ENCODE measurements at places on chromosomes 3 and 15.

- DNase-seq: no peak
Measured at GRCh38 chr3:49602877-49603411, 48.7 kb downstream of the BSN start.

DNA sequence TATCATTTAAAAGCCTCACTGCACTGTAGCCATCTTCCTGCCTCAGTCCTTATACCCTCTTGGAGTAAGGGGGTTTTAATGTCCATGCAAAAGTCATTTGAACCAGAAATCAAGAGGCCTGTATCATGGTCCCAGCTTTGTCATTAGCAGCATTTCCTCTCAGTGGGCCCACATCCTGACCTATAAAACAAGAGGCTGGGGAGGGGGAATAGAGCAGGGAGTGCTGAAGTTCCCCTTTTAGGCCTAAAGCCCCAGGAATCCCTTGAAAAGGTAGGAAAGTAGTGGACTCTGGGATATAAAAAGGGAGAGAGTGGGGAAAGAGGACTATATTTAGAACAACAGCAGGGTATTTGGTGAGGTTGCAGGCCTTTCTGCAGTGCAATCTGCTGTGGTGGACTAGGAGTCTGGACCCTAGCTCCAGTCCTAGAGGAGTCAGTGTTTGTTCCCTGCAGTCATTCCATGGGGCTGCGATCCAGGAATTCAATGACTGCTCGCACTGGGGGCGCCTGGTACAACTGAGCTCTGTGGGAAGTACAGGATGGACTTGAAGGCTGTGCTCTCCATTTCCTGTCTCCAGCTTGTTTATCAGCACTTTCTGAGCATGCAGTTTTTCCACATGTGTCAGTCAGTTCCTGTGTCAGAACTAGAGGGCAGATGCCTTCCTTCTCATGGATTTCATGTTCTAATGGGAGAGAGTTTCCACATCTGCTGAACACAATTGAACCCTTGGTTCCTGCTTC, 46.8 kb downstream of the PDHB start:
- peak; percentile 38 for DNase-seq

DNA sequence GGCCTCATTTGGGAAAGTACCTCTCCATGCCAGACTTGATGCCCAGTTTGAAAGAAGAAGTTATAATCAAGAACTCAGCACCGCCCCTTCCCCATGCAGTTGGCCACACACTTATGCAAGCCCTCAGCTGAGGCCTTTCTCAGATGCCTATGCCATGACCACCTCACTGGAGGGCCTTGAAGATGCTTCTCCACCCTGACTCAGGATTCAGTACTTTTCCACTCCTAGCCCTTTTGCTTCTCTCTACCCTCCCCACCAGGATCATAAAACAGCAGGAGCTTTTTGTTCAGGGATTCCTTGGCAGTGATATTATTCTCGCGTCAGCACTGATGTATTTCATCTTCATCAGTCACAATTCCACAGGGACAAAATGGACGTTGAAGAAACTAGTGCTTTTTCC, 313.5 kb downstream of the PYDC2 start:
- peak; percentile 99 for DNase-seq

- no peak for DNase-seq
Measured at GRCh38 chr15:95019907-95020306, 788.5 kb downstream of the MCTP2 start.

- DNase-seq: peak; percentile 98
Measured at GRCh38 chr3:119463171-119464169, at the start of gene TMEM39A. TSS of gene TMEM39A (minus strand) at chr3:119463615. CDS start at chr3:119462074, 1,541 bp downstream.

GRCh38 chr15:101556273-101556672, 66.8 kb upstream of the PCSK6 start:
- DNase-seq: no peak

DNA sequence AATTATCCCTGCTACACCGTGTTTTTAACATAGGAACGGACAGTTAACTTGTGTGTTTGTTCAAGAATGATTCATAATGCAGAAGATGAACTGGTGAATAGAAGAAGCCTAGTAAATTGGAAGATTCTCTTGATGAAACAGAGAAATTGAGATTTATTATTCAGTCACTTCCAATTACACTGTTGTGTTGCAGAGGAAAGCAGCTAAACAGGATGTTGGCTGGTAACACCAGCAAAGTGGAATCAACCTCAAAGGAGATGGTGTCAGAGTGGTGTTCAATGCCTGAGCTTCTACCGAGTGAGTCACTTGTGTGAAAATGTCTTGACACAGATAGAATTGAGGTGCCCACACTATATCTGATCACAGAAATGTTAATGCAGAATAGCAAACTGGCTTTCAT, 399.6 kb downstream of the LPP start:
- peak; percentile 6 for DNase-seq

DNA sequence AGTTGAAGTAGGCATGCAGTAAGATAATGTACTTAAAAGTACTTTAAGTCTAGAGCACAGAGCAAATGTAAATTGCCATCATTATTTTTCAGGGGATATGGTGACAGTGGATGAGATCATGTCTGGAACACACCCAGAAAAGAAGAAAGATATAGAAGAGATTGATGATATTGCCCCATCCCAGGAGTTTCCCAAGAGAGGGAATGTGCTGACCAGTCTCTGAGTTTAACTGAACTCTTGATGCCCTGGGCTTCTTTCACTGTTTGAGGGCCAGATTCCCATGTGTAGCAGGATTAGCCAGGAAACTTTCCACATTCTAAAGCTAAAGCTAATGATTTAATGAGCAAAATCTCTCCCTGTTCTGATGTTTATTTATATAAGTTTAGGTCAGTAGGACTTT, 366.8 kb upstream of the UMPS start:
- peak; percentile 78 for DNase-seq

GRCh38 chr3:2114617-2115275, 16.1 kb downstream of the CNTN4 start:
- no peak for DNase-seq

DNA sequence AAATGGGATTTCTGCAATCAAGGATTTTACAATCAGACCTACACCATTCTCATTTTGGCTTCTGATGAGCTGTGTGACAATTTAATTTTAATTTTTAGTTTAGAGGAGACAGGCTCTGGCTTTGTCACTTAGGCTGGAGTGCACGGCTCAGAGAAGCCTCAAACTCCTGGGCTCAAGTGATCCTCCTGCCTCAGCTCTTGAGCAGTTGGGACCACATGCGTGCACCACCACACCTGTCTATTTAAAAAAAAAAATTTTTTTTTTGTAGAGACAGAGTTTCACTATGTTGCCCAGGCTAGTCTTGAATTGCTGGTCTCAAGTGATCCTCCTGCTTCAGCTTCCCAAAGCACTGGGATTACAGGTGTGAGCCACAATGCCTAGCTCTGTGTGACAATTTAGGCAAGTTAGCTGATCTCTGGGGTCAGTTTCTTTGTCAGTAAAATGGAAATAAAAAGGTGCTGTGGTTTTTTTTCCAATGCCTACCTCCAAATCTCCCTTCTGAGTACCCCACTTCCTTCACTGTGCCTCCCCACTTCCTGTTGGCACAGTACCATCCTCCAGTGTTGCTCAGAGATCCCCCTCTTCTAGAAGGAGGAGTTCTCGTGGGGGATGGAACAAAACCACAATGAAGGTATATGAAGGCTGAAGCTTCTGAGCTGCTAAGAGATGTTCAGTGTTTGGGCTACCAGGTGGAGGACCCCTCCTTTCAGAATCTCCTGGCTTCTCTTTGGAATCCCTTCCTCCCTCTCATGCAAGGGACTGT, 54.1 kb upstream of the GSK3B start:
- DNase-seq: no peak

- DNase-seq: no peak
Measured at GRCh38 chr15:95298729-95299128, 1031.8 kb upstream of the NR2F2 start.

GRCh38 chr3:50127251-50127691, 27.9 kb upstream of the SEMA3F start:
- no peak for DNase-seq

DNA sequence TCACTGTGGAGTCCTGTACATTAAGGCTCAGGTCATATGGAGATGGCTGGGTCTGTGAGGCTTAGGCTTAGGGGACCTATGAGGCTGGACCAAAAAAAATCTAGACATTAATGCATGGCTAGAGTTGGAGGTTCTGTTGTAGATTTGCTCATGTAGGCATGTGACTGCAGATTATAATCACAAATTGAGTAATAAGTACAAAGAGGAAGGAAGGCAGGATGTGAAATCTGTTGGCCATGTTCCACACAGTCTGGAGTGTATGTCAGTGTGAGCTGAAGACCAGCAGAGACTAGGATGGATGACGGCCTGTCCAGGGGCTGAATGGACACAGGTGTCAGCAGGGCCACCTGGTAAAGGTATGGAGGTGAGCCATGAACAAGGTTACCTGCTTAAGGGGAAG, at the start of gene ST3GAL6:
TSS of gene ST3GAL6 (plus strand) at position 265 of the 400 bp plus-strand sequence. CDS start 5,101 bp downstream, outside the sequence.
- DNase-seq: no peak

DNA sequence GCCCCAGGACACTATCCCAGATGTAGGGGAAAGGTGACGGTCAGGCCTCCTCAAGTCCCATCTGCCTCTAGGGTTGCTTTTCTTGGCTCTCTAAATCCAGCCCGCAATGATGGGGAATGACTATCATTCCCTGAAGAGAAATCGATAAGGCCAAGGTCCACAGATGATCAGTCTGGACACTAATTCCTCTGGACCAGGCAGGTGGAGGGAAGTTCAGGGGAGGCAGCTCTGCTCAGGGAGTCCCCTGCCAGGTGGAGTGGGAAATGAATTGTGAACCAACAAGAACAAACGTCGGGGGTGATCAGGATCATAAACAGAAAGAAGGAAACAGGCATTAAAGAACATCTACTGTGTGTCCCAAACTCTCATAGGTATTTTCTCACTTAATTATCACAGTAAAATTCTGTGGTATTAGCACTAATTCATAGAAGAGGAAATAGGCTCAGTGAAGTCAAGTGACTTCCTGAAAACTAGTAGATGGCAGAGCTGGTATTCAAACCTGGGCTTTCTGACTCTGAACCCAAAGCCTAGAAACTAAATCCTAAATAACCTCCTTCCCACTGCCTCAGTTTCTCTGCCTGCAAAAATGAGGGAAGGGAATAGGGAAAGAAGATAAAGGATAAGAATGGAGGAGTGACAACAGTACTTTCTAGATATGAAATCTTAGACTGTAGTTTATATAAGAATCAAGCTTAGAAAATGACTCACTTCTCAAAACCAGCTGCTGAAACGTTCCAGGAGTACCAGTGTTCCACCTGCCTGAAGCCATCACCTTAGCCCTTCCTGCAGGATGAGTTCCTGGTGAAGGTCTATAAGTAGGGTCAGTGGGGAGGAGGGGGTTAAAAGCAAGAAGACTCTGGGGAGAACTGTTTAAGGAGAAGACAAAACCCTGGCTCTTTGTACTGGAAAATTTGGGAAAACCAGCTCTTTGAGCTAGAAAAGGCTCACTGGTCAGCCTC, 7.5 kb downstream of the BMF start:
- no peak for DNase-seq

DNA sequence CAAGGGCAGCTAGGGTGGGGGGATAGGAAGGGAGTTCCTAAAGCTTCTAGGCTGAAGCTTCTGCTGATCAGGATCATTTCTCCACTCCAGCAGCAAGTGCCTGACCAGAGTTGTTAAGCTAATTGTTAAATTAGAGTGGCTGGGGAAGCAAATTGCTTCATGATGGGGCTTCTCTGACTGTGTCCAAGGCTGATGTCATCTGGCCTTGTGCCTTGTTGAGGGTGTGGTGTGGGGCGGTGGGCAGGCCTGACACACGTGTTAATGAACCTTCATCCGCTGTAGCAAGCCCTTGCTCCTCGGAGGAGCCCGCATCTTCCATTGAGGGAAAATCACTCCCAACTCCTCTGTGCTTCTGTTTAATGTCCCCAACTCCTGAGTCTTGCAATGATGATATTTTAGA, 84.3 kb upstream of the ROPN1 start:
- DNase-seq: no peak

DNA sequence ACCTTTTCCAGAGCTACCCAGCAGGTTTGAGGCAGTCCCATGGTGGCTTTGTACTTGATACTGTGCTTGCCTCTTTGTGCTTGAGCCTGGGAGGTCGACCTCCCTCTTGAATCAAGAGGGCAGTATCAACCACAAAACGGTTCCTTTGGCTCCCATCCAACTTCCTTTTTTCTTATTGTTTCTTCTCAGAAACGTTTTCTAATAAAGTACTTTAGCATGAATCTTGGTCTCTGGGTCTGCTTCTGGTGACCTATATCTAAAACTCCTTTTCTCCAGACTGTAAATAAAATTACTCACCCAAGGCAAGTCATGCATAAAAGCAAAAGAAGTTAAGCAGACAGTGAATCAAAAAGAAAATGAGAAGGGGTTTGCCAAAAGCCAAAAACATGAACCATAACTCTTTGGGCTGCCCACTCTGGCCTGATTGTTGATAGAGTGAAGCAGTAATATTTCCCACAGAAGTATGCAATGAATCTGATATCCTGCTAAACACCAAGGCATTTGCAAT, 112.2 kb upstream of the SLC4A7 start:
- peak; percentile 33 for DNase-seq

- DNase-seq: no peak
Measured at GRCh38 chr3:30518181-30518864, 88.1 kb upstream of the TGFBR2 start.

DNA sequence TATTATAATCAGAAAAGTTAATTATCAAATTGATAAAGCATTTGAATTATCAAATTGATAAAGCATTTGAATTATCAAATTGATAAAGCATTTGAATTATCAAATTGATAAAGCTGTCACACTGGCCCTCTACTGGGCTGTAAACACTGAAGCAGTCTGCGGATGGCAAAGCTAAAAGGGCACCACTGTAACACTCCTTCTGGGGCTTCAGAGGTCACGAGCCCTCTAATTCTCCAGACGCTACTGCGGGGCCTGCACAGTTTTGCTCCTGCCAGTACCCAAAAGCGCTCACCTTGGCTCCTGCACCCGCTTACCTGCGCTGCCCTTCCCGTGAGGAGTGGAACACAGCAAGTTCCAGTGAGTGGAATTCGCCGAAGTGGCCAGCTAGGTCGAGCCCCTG, 409.0 kb upstream of the KCNMB2 start:
- no peak for DNase-seq

GRCh38 chr15:101528917-101529299, 39.4 kb upstream of the PCSK6 start:
- DNase-seq: no peak

DNA sequence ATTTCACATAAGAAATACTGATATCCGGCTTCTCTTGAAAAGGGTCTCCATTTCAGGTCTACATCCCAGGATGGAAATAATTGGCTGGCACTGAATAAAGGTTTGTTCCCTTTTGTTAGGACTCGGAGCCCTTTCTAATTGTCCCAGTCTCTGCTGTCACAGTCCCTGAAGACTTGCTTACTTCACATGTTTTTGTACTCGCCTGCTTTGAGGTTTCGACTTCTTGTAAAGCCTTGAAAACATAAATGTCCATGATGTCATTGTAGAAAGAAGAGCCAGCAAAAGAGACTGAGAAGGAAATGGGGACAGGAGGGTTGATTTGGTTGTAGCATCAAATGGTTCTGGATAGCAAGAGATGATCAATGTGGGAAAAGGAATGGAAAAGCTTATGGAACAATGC, 963.4 kb upstream of the SEMA6D start:
- DNase-seq: no peak

- DNase-seq: no peak
Measured at GRCh38 chr3:177878957-177879356, 657.3 kb upstream of the KCNMB2 start.
